ENCODE measurements at places on chromosomes 12 and 14. TPM values are rescaled to one million over a fixed set of nuclear protein-coding genes. Genes with fewer than 3 reads are reported as not detected.

The OTX2 gene
- not detected for total RNA-seq

The RAD9B gene
- total RNA-seq: 0.79 TPM

The KCNC2 gene
- 0.20 TPM for total RNA-seq

The ZFC3H1 gene
- total RNA-seq: 76.9 TPM

The SDSL gene
- total RNA-seq: 2.6 TPM

The SLC35F4 gene
- 0.10 TPM for total RNA-seq

The LTBP2 gene
- total RNA-seq: 18.8 TPM

The NOVA1 gene
- 11.5 TPM for total RNA-seq

Measured in skin of body (tissue), 3 donors.